Brain (organoid and tissue), 16 donors: ENCODE measurements at places on chromosomes 2 and 18.

DNA sequence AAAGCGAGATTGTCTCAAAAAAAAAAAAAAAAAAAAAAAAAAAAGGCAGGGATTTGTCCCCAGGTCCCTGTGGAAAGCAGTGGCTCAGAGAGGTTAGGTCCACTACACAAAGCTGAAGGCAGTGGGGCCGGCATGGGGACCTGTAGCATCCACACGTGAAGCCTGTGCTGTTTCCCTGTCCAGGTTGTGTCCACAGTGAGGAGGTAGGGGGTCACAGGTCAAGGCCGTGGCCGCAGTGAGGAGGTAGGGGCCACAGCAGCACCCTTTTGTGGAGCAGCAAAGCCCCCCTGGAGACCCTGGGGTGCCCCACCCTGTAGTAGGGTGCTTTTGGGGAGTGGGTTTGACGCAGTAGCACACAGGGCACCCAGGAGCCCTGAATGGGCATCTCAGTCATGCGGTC, 14.0 kb downstream of the TMEM177 start:
- no peak for DNase-seq

DNA sequence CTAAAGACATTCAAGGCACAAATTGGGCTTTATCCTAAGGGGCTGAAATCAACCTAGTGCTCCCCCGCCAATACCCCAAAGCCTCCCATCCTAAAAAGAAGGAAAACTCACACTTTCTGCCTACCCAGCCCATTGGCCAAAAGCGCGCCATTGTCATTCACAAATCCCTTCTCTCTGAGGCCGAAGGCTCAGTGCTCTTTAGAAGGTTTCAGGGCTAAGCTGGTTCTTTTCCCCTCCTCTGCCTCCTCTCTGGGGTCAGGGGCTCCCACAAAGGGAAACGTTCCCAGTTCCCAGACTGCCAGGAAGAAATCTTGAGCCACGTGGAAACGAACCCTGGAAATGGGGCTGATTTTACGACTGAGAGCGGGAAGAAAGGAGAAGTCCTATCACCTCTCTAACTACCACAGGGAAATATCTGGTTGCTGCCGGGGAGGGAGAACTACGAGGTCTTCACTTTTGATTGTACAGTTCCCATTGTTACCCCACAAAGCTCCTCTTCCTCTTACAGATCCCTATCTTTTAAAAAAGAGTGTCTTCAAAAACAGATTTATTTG, 1.7 kb upstream of the SKOR2 start:
- no peak for DNase-seq

DNA sequence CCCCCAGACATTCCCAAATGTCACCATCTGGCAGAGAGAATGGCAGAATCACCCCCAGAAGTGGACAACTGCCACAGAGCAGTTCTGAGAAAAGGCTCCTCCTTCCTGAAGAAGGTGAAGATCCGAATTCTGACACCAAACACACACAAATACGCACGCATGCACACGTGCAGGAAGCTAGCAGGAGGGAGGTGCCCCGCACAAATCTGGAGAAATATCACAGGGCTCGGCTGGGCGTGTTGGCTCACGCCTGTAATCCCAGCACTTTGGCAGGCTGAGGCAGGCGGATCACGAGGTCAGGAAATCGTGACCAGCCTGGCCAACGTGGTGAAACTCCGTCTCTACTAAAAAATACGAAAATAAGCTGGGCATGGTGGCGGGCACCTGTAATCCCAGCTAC, 38.5 kb upstream of the ATG16L1 start:
- no peak for DNase-seq

GRCh38 chr2:171409436-171409971, 24.3 kb downstream of the METTL8 start:
- no peak for DNase-seq
